Activated CD4-positive, CD25-positive, alpha-beta regulatory T cell (primary cell): ENCODE measurements at places on chromosomes 16 and 17.

GRCh38 chr16:51701025-51701424 lies 550.0 kb upstream of the SALL1 start:
- DNase-seq = no peak

DNA sequence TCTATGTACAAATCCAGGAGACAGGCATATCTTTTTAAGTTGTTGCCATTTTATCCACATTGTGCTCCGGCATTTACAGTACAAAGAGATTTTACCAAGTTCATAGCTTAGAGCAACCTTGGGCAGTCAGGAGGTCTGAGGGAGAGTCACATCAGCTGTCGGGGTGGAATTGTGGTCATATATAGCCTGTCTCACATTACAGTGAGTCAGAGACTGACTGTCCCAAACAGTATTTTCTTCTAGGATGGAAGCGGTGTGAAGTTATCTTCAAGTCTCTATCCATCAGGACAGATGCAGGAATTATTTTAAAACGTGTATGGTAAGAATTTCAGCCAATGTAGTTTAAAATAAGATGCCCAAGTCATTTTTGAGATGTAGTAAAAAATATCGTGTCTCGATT lies 53.0 kb downstream of the GPRC5B start:
- DNase-seq = no peak

- DNase-seq = no peak
These were observed 18.6 kb downstream of the BRCA1 start for GRCh38 chr17:43106552-43106951.

DNA sequence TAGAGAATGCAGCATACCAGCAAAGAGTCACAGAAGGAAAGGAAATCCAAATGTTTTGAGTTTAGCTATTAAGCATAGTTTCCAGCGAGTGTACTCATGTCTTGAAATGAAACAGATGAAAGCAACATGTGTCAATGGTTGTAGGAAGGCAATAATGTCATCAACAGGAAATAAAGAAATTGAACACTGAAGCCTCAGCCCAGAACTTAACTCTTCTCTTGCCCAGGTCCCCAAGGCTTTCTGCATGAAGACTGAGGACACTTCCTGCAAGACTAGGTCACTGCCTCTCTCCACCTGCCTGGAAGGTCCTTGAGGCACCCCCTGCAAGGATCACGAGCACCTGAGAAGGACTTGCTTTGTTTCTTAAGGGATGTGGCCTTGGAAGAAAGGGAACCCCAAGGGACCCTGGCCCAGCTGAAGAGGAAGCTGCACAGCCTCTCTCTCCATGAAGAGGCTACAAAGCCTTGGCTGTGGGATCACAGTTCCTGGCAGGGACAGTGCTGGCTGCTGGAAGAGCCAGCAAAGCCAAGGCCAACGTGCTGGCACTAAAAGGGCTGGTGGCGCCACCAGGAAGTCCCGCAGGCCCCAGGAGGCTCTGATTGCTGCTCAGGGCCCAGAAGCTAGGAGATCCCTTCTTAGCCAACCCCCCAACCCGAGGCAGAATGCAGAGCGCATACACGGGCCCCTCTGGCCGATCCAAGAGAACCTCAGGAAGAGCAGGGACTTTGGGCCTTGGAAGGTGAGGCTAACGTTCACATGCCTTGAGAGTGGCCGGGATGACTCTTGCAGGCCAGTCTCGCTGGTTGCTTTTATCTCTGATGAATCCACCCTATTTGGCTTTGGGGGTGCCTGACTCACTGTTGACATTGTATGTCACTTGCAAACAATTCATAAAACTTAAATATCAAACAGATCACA lies 23.4 kb upstream of the AXIN2 start:
- no peak for DNase-seq

- DNase-seq = no peak
These were observed 216.7 kb downstream of the C16orf78 start for GRCh38 chr16:49590166-49590871.

DNA sequence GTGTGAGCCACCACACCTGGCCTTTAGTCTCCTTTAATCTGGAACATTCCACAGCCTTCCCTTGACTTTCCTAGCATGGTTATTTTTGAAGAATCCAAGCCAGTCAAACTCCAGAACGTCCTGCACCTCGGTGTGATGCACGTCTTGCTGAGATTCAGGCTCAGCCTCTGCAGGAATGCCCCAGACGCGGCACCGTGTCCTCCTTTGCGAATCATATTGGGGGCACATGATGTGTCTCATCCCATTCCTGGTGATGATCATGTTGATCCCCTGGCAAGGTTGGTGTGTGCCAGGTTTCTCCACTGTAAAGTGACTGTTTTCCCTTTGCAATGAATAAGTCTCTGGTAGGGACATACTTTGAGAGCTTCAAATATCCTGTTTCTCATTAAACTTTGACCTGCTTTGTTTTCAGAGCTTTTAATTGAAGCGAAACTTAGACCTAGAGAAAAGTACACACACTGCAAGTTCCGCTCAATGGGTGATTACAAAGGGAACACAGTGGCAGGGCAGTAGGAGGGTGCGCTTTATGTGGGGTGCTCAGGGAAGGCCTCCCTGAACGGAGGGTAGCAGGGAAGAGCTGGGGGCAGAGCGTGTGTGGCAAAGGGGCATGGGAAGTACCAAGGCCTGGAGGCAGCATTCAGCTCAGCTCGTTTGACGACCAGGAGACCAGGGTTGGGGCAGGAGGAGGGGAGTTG lies 9.6 kb upstream of the ATP2C2 start:
- DNase-seq = no peak
